ENCODE measurements at places on chromosomes 7 and 10.

- no peak for DNase-seq
Measured at GRCh38 chr10:102468683-102469082, 17.3 kb upstream of the C10orf95 start.

DNA sequence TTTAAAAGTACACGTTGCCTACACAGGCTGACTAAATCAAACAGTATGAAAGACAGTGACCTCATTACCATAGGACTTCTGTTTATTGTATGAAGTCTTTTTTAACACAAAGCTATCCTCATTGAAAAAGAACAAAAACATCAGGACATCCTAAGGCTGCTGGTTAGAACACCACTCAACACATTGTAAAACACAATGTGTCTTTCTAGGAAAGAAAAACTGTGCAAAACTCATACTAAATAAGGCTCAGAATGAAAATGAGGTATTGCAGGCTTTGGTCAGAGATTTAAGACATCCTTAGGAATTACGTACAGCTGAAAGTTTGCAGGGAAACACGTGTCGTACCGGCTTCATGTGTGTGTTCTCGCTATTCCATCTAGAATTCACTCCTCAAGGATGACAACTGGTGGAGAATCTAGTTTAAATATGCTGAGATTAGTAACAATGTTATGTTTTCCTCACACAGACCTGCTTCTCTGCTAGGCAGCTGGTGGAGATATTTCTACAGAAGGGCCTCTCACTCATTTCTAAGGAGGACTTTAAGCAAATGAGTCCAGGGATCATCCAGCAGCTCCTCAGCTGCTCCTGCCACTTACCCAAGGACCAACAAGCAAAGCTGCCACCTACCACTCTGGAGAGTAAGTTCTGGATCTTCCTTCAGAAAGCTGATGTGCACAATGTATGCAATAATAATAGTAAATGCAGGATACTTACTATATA is 29.3 kb downstream of the SLC39A12 start:
- no peak for DNase-seq

DNA sequence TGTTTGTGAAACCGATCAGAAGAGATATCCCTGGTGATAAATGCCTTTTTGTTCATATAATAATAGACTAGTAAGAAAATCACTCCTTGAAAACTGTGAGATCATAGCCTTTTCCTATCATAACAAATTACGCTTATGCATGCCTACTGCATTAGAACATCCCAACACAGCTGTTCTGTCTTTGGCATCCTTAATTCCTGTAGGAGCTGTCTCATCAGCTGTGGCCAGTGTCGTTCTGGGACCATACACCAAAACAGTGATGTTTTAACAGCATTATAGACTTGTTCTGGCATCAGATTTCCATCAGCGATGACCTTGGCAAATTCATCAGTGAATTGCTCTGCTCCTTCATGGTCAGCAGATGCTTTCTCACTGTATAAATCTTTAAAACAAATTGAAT is 423.6 kb upstream of the LRGUK start:
- no peak for DNase-seq

- no peak for DNase-seq
Measured at GRCh38 chr7:158613481-158613880, 25.9 kb upstream of the PTPRN2 start.

- DNase-seq, result no peak
Measured at GRCh38 chr7:118075936-118076335, 108.0 kb upstream of the LSM8 start.

GRCh38 chr7:31935124-31936054 is 134.8 kb downstream of the PDE1C start:
- no peak for DNase-seq

GRCh38 chr7:49564379-49564714 is 209.1 kb upstream of the VWC2 start:
- no peak for DNase-seq

GRCh38 chr7:131223151-131223550 is 104.5 kb upstream of the MKLN1 start:
- DNase-seq, result no peak

- DNase-seq, result no peak
Measured at GRCh38 chr10:90858461-90858968, 676 bp upstream of the HTR7 start.

- DNase-seq, result no peak
Measured at GRCh38 chr10:114519306-114519669, 115.0 kb upstream of the AFAP1L2 start.

DNA sequence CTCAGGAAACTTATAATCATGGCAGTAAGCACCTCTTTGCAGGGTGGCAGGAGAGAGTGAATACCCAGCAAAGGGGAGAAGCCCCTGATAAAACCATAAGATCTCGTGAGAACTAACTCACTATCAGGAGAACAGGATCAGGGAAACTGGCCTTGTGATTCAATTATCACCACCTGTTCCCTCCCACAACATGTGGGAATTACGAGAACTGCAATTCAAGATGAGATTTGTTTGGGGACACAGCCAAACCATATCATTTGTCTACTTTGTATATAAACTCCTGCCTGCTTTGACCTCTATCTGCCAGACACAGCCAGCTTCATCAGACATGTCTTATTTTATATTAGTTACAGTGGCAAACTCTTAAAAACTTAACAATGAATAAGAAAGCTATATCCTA is 50.4 kb downstream of the ARMC3 start:
- DNase-seq, result no peak

GRCh38 chr7:150631866-150632864 is at the start of gene GIMAP6:
Gene GIMAP6, minus strand, starts transcription at chr7:150632385. Its CDS starts 2,243 bp downstream, at chr7:150630142.
- DNase-seq, result peak; percentile 18

DNA sequence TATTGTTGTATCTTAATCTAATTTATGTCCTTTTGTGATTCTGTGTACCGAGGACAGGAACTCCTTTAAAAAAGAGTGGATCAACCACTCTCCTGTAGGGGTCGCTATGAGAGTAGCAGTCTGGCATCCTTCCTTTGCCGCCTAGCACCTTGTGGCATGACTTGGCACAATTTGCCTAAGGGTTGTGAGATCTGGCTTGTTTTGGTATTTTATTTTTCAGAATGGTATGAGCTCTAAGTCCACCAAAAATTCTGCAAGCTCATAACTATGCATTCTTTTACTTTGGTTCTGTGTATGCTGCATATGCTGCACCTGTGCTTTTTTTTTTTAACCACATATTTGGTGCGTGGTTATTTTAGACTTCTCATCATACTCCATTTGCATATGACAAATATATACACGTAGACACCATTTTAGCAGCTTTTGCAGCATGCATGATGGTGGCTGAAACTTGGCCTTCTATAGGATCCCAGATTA is 112.8 kb downstream of the CDK14 start:
- DNase-seq, result no peak

- no peak for DNase-seq
Measured at GRCh38 chr7:71385330-71385729, 253.4 kb downstream of the GALNT17 start.

- DNase-seq, result no peak
Measured at GRCh38 chr10:86205306-86206239, 161.0 kb downstream of the GRID1 start.

GRCh38 chr10:71379118-71379766 is 17.5 kb upstream of the CDH23 start:
- DNase-seq, result no peak

DNA sequence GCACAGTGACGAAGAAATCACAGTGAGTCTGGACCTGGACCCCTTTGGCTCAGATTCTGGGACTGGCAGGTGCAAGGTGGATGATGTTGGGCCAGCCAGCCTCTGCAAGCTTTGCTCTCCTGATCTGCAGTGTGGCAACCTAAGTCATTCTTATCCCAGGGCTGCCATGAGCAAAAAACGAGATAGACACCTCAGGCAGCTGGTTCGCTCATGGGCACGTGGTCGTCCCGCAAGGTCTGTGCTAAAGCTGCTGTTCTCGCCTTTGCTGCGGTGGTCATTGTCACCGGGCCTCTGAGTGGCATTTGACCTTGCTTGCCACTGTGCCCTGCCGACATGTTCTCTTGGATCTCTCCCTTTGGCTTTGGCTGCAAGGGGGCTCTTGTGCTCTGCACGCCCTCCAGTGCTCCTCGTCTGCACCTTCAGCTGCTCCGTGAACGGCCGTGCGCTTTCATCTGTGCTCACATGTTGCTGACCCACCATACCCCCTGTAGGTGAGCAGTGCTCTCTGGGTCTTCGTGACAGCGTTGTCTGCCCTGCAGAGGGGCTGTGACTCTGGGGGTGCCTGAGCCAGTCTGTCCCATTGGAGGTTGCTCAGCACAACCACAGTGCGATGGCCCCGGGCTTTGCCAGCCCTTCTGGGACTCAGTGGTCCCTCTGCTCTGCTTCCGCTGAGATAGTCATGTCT is 317.0 kb downstream of the GLRX3 start:
- no peak for DNase-seq

DNA sequence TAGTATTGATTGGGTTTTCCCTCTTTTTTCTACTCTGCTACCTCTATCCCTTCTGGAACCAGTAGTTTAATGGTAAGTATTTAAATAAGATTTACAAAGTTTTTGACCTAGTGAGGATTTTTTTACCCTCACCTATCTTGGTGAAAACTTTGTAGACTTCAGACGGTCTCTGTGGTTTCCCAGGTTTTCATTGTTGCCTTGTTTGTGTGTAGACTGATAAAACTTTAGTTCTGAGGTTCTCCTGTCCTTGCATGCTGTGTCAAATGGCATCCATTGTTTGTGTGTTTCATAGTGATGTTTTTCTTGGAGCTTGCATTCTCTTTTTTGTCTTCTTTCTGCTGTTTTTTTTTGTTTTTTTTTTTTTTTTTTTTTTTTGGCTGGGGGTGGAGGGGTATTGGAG is 22.6 kb downstream of the ZNRF2 start:
- DNase-seq, result no peak

- no peak for DNase-seq
Measured at GRCh38 chr10:45135443-45136198, 134.9 kb downstream of the ZNF22 start.

GRCh38 chr10:88027570-88027969 is 164.1 kb downstream of the PTEN start:
- no peak for DNase-seq

- DNase-seq, result no peak
Measured at GRCh38 chr10:76559892-76560220, 1077.8 kb downstream of the KCNMA1 start.

DNA sequence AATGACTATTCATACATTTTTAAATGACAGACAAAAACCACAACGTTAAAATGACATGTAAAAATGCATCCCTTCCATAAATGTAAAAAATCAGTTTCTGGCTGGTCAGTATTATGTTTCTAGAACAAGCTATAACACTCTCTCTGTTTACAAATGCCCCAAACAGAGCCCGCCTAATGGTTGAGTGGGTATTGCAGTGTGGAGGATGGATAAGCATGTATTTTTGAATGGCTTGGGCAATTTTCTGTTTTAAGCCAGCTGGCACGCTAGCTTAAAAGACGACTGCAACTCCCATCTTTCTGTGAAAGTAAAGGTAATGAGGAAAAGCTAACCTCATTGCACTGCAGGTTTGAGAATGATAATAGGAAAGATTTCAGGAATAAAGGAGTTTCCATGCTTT is 430.7 kb downstream of the PARD3 start:
- no peak for DNase-seq

DNA sequence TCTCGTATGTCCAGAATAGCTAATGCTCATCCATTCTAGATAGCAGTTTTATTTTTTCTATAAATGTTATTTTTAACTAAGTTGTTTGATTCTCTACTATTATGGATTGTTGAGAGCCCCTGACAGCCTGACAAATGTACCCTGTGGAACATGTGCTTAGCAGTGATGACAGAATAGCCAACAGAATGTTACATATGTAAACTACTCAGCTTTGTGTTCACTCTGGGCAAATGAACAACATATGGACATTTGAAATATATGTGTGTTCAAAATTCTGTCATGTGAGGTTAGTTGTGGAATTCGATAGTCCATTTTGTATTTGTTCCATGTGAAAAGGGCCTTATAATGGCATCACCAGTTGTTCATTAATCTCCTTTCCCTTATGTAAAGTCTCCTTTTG is 199.7 kb downstream of the EXOC4 start:
- DNase-seq, result no peak

- no peak for DNase-seq
Measured at GRCh38 chr7:11193131-11193867, 219.6 kb downstream of the PHF14 start.

GRCh38 chr7:42694894-42695507 is 216.9 kb downstream of the C7orf25 start:
- DNase-seq, result no peak

- no peak for DNase-seq
Measured at GRCh38 chr7:11456574-11456973, 375.4 kb downstream of the THSD7A start.

- DNase-seq, result no peak
Measured at GRCh38 chr10:3516234-3516922, 268.6 kb downstream of the KLF6 start.

- no peak for DNase-seq
Measured at GRCh38 chr10:14564268-14564744, 210.4 kb downstream of the FAM107B start.

- no peak for DNase-seq
Measured at GRCh38 chr10:133161486-133162109, 1.6 kb downstream of the KNDC1 start.

DNA sequence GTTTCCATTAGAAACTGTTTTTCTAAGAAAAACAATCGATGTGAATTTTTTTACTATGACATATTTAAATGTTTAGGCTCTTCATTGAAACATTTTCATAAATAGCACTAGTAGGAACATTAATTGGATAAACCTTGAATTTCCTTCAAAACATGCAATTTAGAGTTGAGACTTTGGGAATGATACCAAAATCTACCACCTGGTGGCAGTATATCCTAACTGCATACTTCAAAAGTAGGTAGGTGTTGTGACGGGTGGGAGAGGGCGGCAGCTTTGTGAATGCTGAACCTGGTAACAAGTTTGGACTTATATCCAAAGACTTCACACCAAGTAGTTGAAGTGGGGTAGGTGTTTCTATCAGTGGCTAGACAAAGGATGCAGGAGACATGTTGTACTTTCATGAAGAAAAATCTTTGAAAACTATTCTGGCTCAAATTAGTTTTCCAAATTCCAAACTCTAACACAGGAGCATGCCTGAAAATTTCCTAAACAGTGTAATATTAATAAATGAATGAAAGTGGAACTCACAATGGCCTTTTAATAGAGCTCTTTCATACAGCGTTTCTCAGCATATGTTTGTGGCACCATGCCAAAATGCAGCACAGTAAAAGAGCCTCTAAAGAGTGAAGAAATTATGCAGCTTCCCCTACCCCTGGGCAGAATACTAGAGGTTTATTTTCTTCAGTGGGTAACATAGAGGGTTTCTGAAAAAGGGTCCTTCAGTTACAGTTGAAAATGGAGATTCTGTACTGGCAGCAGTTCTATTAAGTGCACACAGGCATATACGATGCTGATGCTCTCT is 201.0 kb upstream of the TPK1 start:
- DNase-seq, result no peak

GRCh38 chr10:28928484-28928883 is 251.2 kb downstream of the BAMBI start:
- DNase-seq, result no peak

DNA sequence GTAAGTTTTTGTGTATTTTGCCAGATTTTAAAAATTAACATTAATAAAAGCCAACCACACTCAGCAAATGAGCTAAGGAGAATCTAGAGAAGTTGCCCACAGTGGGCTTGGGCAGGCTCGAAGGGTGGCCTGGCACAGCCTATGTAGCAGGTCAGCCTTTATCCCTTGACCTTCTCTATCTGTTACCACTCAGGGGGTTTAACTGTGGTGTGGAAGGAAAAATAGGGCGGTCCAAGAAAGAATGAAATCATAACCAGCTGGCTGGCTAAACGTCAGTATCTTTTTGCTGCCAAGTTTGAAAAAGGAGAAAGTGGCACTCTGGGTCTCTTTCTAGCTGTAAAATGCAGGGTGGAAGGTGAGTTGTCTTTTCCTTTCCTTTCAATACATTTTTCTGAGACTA is 130.3 kb upstream of the ASAH2 start:
- no peak for DNase-seq

All from stimulated activated CD8-positive, alpha-beta memory T cell treated with anti-CD3 and anti-CD28 coated beads, Interleukin-15, amount 100 ng/mL, for 48 hours (primary cell).